ENCODE measurements at places on chromosomes 2 and 18.

DNA sequence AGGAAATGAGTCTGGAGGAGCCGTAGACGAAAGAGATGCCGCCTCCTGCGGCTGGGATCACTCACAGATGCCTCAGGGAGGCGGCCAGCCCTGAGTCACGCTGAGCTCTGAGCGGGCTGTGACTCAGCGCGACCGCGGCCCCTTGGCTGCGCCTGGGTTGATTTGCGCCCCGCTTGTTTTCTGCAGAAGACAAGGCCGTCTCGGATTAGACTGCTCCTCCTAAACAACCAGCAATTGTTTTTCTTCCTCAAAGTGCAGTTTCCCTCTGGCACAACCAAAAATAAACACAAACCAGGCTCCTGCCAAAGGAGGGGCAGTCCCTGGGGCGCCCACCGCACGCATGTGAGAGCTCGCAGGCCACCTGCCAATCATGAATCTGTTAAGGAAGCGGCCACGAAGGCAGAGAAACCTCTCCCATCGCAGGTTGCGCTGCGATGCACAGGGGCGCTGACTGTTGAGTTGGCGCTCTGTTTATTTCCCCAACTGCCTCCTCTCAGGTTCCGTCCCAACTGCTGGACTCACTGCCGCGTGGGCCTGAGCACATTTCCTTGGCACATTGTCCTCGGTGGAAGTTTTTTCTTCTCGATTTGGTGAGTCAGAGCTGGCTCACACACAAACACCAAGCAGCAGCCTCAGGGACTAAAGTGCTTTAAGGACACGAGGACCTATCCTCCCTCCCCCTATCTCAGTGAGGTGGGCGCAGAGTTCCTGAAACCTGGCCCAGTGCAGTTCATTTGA is 85.2 kb upstream of the NDUFV2 start:
- DNase-seq, result peak; percentile 7

DNA sequence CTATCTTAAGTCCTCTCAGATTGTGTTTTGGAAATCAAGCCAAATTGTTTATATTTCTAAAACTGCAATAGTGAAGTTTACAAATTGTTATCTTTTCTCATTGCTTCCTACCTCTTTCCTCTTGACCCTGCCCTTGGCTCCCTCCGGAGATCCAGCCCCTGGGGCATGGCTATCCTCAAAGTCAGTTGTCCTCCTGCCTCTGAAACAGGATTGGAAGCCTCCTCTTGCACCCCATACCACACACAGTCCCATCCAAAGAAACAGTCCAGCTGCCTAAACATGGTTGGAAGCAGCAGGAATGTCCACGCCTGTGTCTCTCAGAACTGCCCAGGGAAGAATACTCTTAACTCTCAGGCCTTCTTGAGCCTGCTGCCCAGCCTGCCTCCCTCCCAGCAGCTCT is 30.1 kb upstream of the COL6A3 start:
- no peak for DNase-seq

- DNase-seq, result peak; percentile 40
Measured at GRCh38 chr2:3309496-3310355, 67.9 kb downstream of the EIPR1 start.

DNA sequence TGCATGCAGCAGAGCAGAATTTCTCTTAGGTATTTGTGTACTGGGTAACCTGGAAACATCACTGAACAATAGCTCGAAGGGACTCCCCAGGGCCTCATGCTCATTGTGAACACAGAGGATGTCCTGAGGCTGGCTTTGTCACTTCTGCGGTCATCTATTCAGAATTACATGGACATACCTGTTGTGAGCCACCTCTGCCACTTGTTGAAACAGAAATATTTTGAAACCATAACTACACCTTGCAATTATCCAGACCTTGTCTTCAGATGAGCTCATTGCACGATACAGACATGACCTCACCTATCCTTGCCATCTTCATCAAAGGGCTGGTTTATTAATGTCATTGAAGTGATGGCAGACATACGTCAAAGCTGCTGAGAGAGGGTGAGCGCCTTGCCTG is 23.4 kb upstream of the CREG2 start:
- DNase-seq, result no peak

- DNase-seq, result no peak
Measured at GRCh38 chr2:214377286-214377624, 33.6 kb upstream of the VWC2L start.

GRCh38 chr18:45282101-45282812 is 333.0 kb upstream of the SLC14A2 start:
- DNase-seq, result no peak

GRCh38 chr2:81196383-81196851 is 891.9 kb upstream of the LRRTM1 start:
- peak; percentile 42 for DNase-seq

GRCh38 chr18:35973650-35974049 is 1.2 kb downstream of the RMP24 start:
- DNase-seq, result no peak

DNA sequence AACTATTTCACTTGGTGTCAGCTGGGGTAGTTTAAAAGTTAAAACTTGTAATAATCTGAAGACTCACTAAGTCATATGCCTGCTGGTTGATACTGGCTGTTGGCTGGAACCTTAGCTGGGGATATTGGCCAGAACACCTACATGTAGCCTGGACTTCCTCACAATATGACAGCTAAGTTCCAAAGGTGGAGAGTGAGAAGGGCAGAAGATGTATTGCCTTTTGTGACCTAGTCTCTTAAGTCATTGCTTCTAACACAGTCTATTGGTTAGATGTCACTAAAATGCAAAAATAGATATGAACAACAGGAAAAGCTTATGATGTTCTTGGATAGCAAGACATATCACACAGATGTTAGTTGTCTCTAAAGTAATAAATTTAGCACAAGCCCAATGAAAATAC is 113.2 kb upstream of the CHAC2 start:
- DNase-seq, result no peak

DNA sequence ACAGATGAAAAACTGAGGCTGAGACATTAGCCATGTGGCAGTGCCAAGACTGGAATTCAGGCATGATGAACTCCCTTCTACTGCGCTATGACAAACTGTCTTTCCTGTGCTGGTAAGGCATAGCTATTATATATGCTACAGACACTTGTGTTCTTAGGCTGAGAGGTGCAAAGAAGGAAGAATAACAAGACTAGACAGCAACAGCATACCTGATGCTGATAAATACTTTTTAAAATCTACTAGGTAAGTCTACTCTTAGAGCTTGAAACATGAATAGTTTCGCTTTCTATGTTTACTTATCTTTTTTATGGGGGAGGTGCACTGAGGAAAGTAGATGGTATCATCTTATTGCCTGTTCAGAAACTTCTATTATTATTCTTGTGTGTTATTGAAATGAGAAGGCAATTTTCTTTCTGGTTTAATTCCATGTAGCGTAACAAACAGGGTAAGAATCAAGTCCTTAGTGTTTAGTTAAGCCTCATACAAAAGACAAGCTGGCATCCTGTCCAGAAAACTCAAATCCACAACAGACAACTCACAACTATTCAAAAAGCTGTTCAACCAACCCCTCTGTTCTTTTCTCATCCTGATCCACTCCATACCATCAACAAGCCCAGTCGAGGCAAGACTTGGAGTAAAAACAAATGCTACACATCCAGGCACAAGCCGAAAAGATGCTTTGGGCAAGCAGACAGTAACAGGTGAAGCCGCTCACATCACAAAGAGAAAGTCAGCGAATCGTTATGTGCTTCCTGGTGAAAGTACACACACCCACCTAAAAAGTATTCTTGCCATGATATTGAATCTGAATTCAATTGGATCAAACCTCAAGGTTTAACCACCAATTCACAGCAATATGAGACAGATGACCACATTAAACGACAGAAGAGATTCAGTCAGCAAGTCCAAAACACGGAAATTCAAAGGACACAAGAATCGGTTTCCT is 1.5 kb downstream of the TTC32 start:
- DNase-seq, result no peak

DNA sequence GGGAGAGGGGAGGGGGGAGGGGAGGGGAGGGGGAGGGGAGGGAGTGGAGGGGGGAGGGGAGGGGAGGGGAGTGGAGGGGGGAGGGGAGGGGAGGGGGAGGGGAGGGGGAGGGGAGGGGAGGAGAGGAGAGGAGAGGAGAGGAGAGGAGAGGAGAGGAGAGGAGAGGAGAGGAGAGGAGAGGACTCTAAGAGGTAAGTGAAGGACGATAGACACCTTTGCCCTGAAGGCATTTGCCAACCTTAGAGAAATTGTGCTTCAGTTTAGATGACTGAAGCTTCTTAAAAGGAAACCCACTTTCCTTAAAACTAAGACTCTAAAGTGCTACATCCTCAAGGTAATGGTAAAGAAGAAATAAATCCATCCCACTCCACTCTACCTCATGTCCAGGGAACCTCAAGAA is 19.2 kb downstream of the GPR75 start:
- no peak for DNase-seq

GRCh38 chr18:48022531-48023329 is 92.3 kb upstream of the SMAD2 start:
- DNase-seq, result no peak

DNA sequence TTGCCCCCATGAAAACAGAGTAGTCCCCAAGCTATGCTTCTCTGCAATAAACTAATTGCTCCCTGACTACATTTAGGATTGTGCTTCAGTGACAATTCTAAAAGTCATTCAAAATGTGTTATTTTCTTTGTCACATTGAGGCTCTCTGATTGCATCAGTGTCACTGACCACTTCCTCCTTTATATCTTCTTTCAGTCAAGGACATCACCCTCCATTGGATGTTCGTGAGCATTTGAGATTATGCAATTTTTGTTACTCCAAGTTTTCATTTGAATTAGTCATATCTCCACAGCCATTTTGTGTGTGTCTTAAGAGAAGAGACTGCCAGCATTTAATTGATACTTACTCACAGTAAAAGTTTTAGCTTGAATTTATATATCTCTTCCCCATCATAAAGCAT is 780.8 kb upstream of the GCFC2 start:
- DNase-seq, result no peak

- DNase-seq, result no peak
Measured at GRCh38 chr2:113228351-113228750, 50.4 kb downstream of the PAX8 start.

GRCh38 chr2:177329064-177329463 is 63.5 kb upstream of the AGPS start:
- DNase-seq, result no peak

DNA sequence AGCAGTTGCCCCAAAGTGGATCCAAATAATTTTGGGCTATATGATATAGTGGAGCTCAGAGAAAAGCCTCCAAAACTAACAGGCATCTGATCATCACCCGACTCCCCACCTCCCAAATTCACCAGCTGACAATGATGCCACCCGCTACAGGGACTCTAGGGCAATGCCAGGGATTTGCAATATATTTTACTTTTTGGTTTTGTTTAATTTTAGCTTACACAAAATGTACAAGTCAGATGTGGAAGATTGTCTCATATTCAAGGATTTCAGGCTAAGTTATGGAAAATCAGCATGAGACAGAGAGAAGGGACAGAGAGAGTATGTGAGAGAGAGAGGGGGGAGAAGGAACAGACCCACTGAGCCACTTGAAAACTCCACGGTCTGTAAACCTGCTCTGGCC is 187.4 kb downstream of the TMEM247 start:
- no peak for DNase-seq

DNA sequence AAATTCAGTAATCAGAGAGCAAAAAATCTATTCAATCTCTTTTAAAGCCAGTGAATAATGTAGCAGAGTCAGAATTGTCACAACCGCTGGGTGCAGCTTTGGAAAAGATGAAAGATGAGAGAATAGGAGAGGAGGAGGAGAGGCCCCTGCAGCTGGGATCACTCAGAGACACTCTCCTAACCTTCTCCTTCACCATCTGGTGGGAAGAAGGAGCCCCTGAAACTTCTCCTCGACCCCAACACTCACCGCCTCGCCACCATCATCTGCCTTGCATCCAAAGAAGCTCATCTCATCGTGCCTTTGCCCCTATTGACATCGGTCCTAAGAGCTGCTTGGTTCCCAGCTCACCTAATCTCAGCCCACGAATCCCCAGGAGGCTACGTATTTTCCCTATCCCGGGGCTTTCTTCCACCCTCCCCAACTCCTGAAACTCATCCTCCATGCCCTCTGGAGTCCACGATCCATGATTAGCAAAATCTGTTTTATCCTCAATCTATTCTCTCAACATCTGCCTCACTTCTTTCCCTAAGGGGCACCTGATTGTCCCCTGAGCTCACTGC is 58.5 kb downstream of the PKDCC start:
- no peak for DNase-seq

DNA sequence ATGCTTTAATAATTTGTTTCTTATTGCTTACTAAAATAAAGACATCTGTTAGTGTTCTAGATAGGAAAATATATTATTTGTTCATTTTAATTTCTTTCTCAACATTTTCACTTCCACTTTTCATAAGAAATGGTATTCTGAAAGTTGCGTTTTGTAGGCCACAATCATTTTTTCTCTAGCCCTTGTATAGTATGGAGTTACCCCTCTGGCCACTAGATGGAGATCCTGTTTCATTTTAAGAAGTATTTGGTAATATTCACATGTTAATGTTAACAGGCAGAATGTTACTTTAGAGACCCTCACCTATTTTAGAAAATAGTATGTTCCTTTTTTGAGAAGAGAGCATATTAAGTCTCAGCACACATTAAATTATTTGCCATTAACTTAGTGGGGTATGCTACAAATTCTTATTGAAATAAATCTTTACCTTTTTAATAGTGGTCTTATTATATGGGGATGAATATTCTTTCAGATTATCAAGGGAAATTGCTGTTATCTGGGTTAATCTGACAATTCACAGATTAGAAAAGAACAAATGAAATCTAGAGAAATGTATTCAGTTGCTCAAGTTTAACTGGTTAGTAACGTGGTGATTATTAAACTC is 73.9 kb upstream of the TTC27 start:
- no peak for DNase-seq

- DNase-seq, result peak; percentile 11
Measured at GRCh38 chr2:214130114-214130513, 280.7 kb upstream of the VWC2L start.

DNA sequence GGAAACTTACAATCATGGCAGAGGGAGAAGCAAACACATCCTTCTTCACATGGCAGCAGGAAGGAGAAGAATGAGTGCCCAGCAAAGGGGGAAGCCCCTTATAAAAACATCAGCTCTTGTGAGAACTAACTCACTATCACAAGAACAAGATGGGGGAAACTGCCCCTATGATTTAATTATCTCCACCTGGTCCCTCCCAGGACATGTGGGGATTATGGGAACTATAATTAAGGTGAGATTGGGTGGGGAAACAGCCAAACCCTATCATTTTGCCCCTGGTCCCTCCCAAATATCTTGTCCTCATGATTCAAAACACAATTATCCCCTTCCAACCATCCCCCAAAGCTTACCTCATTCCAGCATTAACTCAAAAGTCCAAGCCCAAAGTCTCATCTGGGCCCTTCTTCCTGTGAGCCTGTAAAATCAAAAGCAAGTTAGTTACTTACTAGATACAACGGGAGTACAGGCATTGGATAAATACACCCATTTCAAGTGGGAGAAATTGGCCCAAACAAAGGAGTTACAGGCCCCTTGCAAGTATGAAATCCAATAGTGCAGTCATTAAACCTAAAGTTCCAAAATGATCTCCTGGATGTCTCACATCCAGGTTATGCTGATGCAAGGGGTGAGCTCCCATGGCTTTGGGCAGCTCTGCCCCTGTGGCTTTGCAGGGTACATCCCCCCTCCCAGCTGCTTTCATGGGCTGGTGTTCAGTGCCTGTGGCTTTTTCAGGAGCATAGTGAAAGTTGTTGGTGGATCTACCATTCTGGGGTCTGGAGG is 122.3 kb downstream of the MYCN start:
- no peak for DNase-seq

Data from pancreas (tissue), 10 donors.